ENCODE measurements at places on chromosomes 5 and 9.

- DNase-seq = no peak
- no peaks in the 10 kb centered on the region for H3K4me1 ChIP-seq
- H3K4me3 ChIP-seq = no peak overlapping the region
Observed at GRCh38 chr9:31870276-31870675, 514.2 kb upstream of the ACO1 start.

- no peaks in the 10 kb centered on the region for H3K36me3 ChIP-seq
- peaks cover 2% of the 10 kb centered on the region for H3K27me3 ChIP-seq
- no peak overlapping the region for H3K27ac ChIP-seq
- H3K4me1 ChIP-seq = no peaks in the 10 kb centered on the region
- DNase-seq = no peak
- H3K4me3 ChIP-seq = no peak overlapping the region
Observed at GRCh38 chr5:6525910-6526309, 77.3 kb downstream of the UBE2QL1 start.

DNA sequence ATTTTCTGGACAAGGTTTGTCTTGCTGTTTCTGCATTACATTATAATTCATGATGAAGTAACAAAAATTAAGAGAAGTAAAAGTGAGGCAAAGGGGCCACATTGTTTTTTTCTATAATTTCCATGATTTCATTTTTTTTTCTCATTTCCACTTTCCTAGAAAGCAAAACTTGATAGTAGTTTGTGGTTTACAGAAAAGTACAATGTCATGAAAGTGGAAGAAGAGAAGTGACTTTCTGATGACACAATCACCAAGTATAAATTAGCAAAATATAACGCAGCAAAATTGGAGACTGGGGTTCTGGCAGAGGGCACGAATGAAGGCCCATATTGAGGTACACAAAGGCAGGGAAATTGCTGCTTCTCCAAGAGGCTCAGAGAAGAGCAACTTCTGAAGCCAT is 5.0 kb upstream of the IFNA14 start:
- no peak overlapping the region for H3K27ac ChIP-seq
- H3K4me1 ChIP-seq = peaks cover 3% of the 10 kb centered on the region
- H3K27me3 ChIP-seq = peaks cover 23% of the 10 kb centered on the region
- H3K36me3 ChIP-seq = no peaks in the 10 kb centered on the region

GRCh38 chr5:125424402-125425141 is 678.1 kb upstream of the ZNF608 start:
- DNase-seq = no peak
- no peaks in the 10 kb centered on the region for H3K36me3 ChIP-seq
- no peaks in the 10 kb centered on the region for H3K4me1 ChIP-seq
- no peaks in the 10 kb centered on the region for H3K27me3 ChIP-seq
- H3K27ac ChIP-seq = no peak overlapping the region

- peak overlapping the region; percentile 49 for H3K27ac ChIP-seq
- no peaks in the 10 kb centered on the region for H3K36me3 ChIP-seq
- peaks cover 21% of the 10 kb centered on the region for H3K27me3 ChIP-seq
- peaks cover 3% of the 10 kb centered on the region for H3K4me1 ChIP-seq
Observed at GRCh38 chr9:129698254-129698757, 32.9 kb downstream of the PRRX2 start.

GRCh38 chr5:131318455-131318854 is 54.6 kb downstream of the CDC42SE2 start:
- no peak overlapping the region for H3K4me3 ChIP-seq
- no peak for DNase-seq
- peaks cover 71% of the 10 kb centered on the region for H3K36me3 ChIP-seq

GRCh38 chr9:13642646-13643045 is 363.2 kb upstream of the MPDZ start:
- no peaks in the 10 kb centered on the region for H3K36me3 ChIP-seq
- H3K27me3 ChIP-seq = no peaks in the 10 kb centered on the region
- no peak for DNase-seq
- H3K27ac ChIP-seq = no peak overlapping the region
- no peaks in the 10 kb centered on the region for H3K4me1 ChIP-seq

DNA sequence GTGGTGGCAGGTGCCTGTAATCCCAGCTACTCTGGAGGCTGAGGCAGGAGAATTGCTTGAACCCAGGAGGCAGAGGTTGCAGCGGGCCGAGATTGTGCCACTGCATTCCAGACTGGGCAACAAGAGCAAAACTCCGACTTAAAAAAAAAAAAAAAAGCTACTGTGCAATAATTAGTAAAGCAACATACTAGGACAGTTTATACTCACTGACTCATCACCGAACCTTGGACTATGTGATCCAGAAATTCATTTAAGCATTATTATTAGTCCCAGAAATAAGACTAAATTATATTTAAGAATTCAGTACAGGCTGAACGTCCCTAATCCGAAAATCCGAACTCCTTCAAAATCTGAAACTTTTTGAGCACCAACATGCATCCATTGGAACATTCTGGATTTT is 37.8 kb downstream of the GOLPH3 start:
- no peaks in the 10 kb centered on the region for H3K27me3 ChIP-seq
- no peak overlapping the region for H3K4me3 ChIP-seq
- peaks cover 58% of the 10 kb centered on the region for H3K36me3 ChIP-seq
- H3K4me1 ChIP-seq = peaks cover 31% of the 10 kb centered on the region
- DNase-seq = no peak

GRCh38 chr9:134424818-134425217 is 98.6 kb downstream of the RXRA start:
- H3K36me3 ChIP-seq = no peaks in the 10 kb centered on the region
- no peak overlapping the region for H3K4me3 ChIP-seq
- no peak for DNase-seq
- H3K27me3 ChIP-seq = no peaks in the 10 kb centered on the region
- no peak overlapping the region for H3K27ac ChIP-seq
- no peaks in the 10 kb centered on the region for H3K4me1 ChIP-seq

DNA sequence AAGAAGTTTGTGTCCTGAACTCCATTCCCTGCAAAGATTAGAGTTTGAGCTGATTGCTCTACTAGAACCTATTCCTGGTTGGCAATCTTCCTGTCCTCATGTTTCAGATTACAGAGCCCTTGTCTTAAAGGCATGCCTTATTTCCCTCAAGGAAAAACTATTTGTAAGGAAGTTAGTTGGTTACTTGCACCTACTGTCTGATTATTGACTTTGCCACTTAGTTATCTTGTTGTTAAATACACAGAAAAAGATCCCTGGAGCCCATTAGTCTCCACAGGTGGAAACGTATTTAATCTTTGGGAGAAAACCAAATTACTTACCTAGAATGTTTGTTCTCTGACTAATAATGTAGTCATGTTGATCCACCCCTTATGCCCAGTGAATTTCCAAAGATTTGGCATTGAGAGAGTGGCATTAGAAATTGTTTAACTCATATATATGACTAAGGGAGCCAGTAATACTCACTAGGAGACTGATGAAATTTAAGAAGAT is 132.3 kb upstream of the ELL2 start:
- no peak overlapping the region for H3K4me3 ChIP-seq
- H3K27ac ChIP-seq = no peak overlapping the region
- no peak for DNase-seq
- H3K36me3 ChIP-seq = no peaks in the 10 kb centered on the region
- no peaks in the 10 kb centered on the region for H3K27me3 ChIP-seq

DNA sequence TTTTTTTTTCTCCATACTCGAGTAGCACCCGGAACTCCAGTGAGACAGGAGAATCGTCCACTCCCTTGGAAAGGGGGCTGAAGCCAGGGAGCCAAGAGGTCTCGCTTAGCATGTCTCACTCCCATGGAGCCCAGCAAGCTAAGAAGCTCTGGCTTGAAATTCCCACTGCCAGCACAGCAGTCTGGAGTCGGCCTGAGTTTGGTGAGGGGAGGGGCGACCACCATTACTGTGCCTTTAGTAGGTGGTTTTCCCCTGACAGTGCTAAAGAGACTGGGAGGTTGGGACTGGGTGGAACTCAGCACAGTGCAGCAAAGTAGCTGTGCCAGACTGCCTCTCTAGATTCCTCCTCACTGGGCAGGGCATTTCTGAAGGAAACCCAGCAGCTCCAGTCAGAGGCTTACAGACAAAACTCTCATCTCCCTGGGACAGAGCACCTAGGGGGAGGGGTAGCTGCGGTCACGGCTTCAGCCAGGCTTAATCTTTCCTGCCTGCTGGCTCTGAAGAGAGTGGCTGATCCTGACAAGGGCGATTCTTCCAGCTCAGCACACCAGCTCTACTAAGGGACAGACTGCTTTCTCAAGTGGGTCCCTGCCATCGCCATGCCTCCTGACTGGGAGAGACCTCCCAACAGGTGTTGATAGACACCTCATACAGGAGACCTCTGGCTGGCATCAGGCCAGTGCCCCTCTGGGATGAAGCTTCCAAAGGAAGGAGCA is 414.5 kb upstream of the ZNF608 start:
- DNase-seq = no peak
- no peaks in the 10 kb centered on the region for H3K36me3 ChIP-seq

DNA sequence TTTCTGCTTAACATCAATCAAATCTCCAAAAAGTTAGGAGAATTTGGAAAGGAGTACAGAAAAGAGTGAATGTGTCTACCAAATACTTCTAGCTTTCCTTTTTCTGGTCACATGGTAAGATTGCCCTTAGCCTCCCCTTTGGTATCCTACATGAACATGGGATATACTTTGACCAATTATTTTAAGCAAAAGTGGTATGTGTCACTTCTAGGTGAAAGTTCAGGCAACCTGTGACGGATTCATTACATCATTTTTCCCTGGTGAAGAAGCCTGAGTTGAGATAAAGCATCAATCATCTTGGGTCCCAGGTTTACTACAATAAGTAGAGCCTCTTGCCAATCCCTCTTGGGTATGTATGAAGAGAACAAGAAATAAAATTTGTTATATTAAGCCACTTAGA is 419.2 kb downstream of the PDE4D start:
- H3K4me1 ChIP-seq = no peaks in the 10 kb centered on the region
- no peak for DNase-seq
- no peaks in the 10 kb centered on the region for H3K36me3 ChIP-seq
- H3K27me3 ChIP-seq = peaks cover 4% of the 10 kb centered on the region

DNA sequence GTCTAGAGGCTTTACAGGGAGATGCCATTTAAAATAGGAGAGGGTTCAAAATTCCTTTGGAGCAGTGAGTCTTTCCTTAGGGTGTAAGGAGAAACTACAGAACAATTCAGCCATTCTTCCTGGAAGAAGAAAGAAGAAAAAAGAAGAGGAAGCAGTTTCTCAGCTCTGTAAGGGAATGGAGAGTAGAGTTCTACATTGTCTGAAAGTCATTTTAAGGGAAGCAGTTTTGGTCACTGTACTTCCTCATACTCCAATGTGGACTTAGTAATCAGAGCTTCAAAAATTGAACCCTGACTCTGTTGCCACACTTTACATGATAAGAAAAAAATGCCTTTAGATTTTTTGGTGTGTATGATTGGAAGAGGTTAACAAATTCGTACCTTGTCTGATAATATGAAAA is 122.4 kb downstream of the LRRC70 start:
- DNase-seq = no peak
- H3K4me1 ChIP-seq = no peaks in the 10 kb centered on the region
- H3K36me3 ChIP-seq = no peaks in the 10 kb centered on the region
- no peak overlapping the region for H3K4me3 ChIP-seq

DNA sequence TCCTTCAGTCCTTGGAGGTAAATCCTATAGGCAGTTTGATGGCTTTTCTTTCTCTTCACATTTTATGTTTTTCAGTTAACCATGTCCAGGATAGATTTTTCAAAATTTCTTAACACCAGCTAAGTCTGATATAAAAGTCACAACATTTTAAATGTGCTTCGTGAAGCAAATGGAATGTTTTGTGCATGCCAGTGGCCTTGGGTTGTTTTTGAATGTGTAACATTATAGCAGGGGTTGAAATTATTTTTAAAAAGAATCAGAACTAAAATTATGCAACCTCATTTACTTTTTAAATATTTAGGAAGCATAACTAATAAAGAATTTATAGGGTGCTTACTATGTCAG is 201.1 kb downstream of the ARHGEF28 start:
- H3K36me3 ChIP-seq = no peaks in the 10 kb centered on the region
- H3K27me3 ChIP-seq = peaks cover 3% of the 10 kb centered on the region
- DNase-seq = no peak
- H3K4me1 ChIP-seq = no peaks in the 10 kb centered on the region
- H3K4me3 ChIP-seq = no peak overlapping the region

GRCh38 chr5:96785326-96786109 is 22.2 kb downstream of the ERAP1 start:
- H3K4me3 ChIP-seq = no peak overlapping the region
- H3K4me1 ChIP-seq = peaks cover 6% of the 10 kb centered on the region
- H3K27ac ChIP-seq = no peak overlapping the region

- H3K4me1 ChIP-seq = peaks cover 8% of the 10 kb centered on the region
- H3K4me3 ChIP-seq = no peak overlapping the region
- no peaks in the 10 kb centered on the region for H3K36me3 ChIP-seq
- no peak for DNase-seq
- peaks cover 33% of the 10 kb centered on the region for H3K27me3 ChIP-seq
Observed at GRCh38 chr5:72834924-72835323, 18.5 kb downstream of the TNPO1 start.

- H3K36me3 ChIP-seq = peaks cover 11% of the 10 kb centered on the region
- peak; percentile 79 for DNase-seq
- no peaks in the 10 kb centered on the region for H3K27me3 ChIP-seq
- peaks cover 59% of the 10 kb centered on the region for H3K4me1 ChIP-seq
- H3K4me3 ChIP-seq = peak overlapping the region; percentile 90
Observed at GRCh38 chr5:131252824-131253171, 11.1 kb upstream of the CDC42SE2 start.

GRCh38 chr9:132804576-132805295 is 73.3 kb downstream of the AK8 start:
- DNase-seq = no peak
- H3K4me1 ChIP-seq = peaks cover 2% of the 10 kb centered on the region
- no peak overlapping the region for H3K27ac ChIP-seq
- H3K36me3 ChIP-seq = no peaks in the 10 kb centered on the region

- no peaks in the 10 kb centered on the region for H3K4me1 ChIP-seq
- H3K27me3 ChIP-seq = peaks cover 3% of the 10 kb centered on the region
- H3K27ac ChIP-seq = no peak overlapping the region
- H3K4me3 ChIP-seq = no peak overlapping the region
- no peaks in the 10 kb centered on the region for H3K36me3 ChIP-seq
- no peak for DNase-seq
Observed at GRCh38 chr5:6287176-6287575, 91.2 kb downstream of the MED10 start.

GRCh38 chr9:5512658-5513452 is 2.5 kb downstream of the PDCD1LG2 start:
- DNase-seq = no peak
- H3K36me3 ChIP-seq = no peaks in the 10 kb centered on the region

DNA sequence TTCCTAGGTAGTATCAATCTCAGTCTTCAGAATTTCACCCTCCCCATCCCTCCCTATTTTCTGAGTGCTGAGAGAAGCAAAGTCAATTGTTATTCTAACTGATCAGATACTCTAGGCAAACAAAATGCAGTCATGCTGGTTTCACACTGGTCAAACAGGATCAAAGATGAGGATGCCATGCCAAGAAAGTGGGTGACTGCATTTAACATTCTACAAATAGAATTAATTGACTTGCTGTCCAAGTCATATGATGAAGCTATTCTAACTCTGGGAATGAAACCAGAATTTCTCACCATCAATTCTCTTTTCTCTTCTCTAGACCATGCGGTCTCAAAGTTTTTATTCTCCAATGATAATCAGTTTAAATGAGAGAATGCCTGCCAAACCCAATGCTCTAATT is 112.5 kb downstream of the CTNND2 start:
- DNase-seq = no peak
- H3K36me3 ChIP-seq = no peaks in the 10 kb centered on the region
- no peaks in the 10 kb centered on the region for H3K4me1 ChIP-seq
- H3K4me3 ChIP-seq = no peak overlapping the region

- H3K4me1 ChIP-seq = peaks cover 44% of the 10 kb centered on the region
- no peaks in the 10 kb centered on the region for H3K36me3 ChIP-seq
Observed at GRCh38 chr5:134090522-134090921, 24.0 kb upstream of the TCF7 start.

Data from activated T-helper 2 cell treated with anti-CD3 and anti-CD28 coated beads, Interferon-gamma antibody, Interleukin-2, Interleukin-4, amounts not matched to agents 10 μg/mL and 5 μg/mL and 100 μg/mL, durations not matched to agents 14 hours and 24 hours and 36 hours (primary cell).